ENCODE measurements at places on chromosomes 12 and 14.

GRCh38 chr12:25119020-25119419 lies 75.9 kb downstream of the DNAI7 start:
- no peak for DNase-seq

- DNase-seq, result no peak
These were observed 163.7 kb downstream of the GXYLT1 start for GRCh38 chr12:41981013-41981412.

DNA sequence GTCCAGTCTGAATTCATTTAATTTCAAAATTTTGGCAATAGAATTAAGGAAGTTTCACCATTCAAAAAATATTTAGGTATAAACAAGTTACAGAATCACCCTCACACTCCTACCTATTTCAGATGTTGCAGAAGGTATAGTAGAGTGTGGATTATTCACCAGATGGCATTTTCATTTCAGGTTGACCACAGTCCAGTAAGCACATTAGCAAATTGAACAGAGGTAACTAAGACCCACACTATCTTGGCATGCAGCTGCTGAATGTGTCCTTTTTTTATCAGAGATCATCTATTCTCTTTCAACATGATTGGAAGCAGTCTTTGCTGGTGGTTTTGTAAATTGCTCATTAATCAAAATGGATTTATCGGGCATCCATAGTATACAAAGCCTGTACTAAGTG lies 151.8 kb upstream of the GARIN6 start:
- no peak for DNase-seq

DNA sequence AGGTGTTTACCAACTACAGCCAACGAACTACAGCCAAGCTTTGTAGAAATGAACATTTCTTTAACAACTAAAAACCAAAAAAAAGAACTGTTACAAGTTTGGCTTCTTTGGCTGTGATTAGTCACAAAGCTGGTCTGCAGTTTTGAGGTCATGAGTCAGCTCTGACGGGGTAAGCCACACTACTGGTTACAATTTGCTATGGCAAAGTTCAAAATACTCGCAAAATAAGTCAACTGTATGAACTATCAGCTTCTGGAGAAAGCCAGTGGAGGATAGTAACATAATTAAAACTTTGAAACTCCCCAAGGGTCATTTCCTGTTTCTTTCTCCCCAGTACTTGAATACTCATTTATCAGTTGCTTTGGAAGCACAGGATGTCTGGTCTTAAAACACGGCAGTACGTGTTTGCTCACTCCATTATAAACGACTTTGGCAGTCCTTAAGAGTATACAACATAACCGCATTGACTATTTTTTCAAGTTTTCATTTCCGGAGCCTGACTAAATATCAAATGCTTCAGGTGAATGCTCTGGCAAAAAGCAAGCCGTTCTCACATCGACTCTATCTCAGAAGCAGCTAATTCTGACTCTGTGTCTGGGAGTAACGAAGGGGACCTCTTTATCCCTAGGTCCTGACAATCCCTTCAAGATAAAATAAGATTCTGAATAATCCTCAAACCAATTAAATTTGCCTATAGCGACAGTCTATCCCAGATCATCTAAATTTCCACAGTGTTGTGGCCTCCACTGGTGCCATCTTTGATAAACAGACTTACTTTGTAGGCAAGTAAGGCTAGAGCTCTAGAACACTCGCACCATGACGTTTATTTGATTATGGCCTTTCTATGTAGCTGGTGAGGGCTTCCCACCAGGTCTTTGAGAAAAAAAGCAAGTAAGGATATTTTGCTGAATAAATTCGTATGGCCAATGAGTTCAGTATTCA lies 10.6 kb downstream of the PHLDA1 start:
- DNase-seq, result peak; percentile 96

DNA sequence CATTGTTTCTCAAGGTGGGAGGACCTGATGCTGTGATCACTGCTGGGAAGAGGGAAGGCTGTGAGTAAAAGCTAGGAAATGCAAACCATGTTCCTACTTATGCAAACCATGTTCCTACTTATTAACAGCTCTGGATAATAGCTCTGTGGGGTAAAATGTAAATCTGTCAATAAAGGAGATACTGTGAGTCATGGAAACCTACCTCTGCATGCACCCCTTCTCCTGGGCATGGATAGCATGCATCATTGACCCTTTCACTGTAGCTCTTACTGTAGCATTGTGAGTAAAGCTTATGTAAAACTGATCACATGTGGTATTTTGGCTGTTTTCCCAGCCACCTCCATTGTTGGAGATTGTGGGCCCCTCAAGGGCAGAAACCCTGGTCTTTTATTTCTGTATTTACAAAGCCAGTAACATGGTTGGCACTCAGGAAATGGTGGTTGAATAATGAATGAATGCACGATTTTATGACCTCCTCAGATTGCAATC lies 253.7 kb downstream of the GRIN2B start:
- DNase-seq, result no peak

DNA sequence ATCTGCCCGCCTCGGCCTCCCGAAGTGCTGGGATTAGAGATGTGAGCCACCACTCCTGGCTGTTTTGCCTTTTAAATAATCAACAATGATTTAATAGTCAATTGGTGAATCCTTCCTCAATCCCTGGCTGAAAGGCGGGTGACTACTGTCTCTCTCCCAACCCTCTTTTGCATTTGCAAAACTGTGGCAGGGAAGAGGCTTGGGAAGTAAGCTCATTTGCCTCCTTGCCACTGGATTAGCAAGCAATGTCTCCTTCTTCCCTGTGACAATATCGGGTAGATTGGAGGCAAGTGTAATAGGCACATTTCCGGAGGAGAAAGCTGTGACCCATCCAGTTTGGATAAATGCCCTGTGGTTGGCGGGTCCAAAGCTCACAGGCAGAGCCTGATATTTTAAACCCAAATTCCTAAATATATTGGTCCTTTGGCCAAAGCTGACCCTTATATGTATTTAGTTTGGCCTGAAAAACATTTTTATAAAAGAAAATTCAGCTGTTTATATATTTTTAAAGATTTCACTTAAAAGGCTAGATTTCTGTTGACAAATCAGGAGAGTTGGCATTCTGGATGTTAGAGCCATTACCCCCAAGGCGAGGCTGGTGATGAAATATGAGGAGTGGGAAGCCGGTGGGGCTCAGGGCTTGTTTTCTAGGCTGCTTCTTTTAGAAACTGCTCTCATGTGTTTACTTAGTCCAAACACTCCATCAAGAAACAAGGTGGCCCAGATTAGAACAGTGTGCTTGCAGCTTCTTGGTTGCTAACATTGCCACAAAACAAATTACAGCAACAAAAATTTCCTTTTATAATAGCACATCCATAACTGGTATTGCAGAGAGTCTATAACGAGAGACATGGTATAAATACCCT lies 646.9 kb upstream of the TMEM132C start:
- no peak for DNase-seq

DNA sequence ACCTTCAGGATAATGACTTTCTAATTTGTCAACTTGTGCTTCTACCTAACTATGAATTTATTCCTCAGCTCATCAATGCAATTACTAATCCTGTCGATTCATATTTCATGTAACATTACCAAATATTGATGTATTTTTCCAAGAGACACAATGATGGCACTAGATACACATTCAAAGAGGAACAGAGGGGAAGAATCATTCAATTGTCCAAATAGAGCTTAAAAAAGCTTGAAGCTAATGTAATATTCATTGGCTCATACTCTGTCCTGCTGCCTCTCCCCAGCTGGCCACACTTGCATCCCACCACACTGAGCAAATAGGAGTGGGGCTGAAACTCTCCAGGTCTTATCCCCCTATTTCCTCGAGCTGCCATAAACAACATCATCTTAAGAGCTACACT lies 9.3 kb downstream of the TESPA1 start:
- DNase-seq, result no peak
